ENCODE measurements at places on chromosomes 3 and 15.

GRCh38 chr3:131744765-131745164 is 242.0 kb upstream of the MRPL3 start:
- no peak for DNase-seq

DNA sequence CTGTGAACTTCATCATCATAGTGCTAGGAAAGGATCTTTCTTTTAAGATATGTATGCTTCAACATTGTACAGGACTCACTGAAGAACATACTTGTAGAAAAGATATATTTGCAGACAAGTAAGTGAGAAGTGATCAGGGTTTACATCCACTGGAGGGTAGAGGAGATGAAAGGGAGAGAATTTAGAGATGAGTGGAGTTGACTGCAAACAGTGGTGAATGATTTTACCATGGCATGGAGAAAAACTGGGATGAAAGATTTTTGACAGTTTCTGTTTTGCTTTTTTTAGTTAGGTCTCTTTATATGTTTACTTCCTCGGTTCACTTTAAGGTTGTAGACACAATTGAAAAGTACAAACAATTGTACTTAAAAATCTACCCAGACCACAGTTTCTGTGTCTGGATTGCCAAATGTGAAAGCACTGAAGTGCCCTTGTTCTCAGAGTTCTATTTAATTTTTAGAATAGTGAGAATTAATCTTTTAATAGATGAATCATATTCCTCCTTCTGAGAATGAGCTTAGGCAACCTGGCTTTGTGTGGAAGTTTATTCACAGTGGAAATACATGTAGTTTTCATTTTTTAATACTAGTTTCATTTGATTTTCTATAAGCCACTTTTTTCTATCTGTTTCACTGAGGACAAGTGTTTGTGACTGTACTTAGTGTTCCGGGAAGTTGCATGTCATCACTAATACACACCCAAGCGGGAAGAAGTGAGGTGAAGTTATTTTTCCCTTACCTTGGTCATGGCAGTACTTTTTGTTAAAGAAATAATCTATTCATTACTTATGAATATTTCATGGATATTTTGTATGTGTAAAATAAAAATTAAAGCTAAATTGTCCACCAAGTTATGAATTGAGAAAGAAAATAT is 1.8 kb upstream of the GPR171 start:
- no peak for DNase-seq

- DNase-seq: no peak
These were observed 409.6 kb upstream of the KCNMB2 start for GRCh38 chr3:178126686-178127085.

DNA sequence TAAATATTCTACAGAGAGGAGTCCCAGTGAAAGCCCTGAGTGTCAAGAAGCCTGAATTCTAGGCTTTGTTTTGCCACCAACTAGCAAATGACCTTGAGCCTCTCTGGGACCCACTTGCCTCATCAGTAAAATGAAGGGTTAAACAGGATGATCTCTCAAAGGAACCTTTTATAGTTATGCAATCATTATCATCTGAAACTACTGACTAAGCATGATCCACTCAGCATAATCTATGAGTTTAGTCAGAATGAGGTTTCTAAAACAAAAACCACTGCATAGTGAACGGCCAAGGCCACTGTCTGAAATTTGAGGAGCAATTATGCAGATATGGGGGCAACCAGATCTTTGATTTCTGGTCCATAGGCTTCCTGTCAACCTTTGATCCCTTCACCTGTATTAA is 319.0 kb downstream of the MECOM start:
- DNase-seq: no peak

- DNase-seq: no peak
These were observed 35.0 kb downstream of the MTMR10 start for GRCh38 chr15:30956216-30957124.

- DNase-seq: no peak
These were observed 106.3 kb upstream of the BFSP2 start for GRCh38 chr3:133293397-133294110.

GRCh38 chr15:25743548-25744275 is 119.4 kb downstream of the ATP10A start:
- DNase-seq: no peak

DNA sequence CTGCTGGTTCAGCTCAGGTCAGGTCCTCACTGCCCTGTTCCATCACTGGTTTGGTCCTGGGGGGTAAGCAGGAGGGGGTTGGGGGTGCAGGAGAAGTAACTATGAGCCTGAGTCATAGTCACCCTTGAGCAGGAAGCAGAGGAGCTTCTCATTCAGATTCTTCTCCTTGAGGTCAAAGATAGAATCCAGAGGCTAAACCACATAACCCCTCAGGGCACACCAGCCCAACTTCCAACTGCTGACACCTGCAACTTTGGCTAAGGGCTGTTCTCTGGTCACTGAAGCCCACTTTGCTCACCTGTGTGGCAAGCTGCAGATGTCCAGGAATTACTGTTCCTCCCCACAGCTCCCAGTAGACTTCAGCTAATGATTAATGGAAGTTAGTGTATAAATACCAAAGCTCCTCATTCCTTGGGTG is 48.8 kb upstream of the LRRFIP2 start:
- DNase-seq: no peak

DNA sequence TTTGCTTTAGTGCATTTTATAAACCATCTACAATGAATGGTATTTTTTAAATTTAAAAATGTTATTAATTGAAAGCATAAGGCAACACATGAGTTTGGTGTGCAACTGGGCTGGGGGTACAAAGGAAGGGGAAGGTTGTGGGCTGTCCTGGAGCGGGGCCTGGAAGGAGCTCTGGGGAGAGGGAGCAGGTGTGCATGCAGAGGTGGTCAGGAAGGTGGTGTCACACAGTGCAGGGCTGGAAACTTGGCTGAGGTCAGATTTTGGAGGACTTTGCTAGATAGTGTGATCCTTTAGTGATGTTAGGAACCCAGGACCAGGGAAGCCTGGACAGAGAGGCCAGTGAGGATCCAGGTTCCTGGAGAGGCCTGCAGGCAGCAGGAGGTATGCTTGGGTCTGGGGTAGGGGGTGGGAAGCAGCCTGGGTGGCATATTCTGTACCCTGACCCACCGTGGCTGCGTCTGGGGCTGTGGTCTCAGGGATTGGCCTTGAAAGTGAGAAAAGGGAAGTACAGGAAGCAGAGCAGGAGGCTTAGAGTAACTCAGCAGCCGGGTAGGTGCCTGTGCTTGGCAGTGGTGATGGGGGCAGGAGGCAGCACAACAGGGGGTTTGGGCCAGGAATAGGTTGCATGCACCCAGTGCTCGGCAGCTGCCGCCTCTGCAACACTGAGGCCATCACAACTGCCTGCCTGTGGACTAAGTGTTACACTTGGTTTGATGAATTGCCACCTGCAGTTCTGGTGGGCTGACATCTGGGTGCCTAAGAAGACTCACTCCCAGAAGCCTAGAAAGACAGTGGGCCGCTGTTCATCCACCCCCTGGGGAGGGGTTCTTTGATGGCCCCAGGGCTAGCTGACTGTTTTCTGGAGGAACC is 33.0 kb downstream of the KY start:
- DNase-seq: no peak

- no peak for DNase-seq
These were observed 68.8 kb downstream of the ANXA2 start for GRCh38 chr15:60328852-60329443.

DNA sequence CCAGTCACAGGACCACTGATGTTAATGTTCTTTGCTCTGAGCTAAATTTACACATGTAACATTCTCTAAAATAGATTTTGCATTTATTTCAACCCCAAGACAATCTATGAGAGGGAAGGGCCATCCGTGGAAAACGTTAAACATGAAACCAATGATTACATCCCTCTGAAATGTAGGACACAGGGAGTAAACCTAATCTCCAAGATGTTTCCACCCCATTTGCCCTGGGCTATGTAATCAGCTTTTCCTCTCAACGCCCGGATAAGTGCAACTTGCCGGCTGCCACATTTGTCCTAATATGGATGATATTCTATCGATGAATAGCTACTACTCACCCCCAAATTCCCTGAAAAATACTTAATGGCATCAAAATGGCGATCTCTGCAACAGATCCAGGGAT is 6.4 kb upstream of the FMN1 start:
- no peak for DNase-seq

- peak; percentile 81 for DNase-seq
These were observed at the start of gene IL12A for GRCh38 chr3:159988617-159989271. TSS of gene IL12A (plus strand) at chr3:159988835.

DNA sequence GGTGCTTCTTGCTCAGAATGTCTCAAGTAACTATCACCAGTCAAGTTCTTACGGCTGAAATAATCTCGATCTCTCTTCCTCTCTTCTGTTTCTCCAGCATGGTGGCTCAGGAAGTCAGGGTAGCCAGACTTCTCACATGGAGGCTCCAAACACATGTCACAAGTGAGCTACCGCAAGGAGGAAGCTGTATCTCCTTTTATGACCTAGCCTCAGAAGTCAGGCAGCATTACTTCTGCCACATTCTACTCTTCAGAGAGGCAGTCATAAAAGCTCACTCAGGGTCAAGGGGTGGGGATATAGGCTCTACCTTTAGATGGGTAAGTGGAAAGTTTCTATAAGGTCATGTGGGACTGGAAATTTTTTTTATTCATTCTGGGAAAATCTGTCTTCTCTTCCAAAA is 86.6 kb upstream of the NEO1 start:
- no peak for DNase-seq

GRCh38 chr15:61841466-61841865 is 218.8 kb downstream of the VPS13C start:
- no peak for DNase-seq

- DNase-seq: no peak
These were observed 93.2 kb downstream of the DGKG start for GRCh38 chr3:186268616-186269448.

DNA sequence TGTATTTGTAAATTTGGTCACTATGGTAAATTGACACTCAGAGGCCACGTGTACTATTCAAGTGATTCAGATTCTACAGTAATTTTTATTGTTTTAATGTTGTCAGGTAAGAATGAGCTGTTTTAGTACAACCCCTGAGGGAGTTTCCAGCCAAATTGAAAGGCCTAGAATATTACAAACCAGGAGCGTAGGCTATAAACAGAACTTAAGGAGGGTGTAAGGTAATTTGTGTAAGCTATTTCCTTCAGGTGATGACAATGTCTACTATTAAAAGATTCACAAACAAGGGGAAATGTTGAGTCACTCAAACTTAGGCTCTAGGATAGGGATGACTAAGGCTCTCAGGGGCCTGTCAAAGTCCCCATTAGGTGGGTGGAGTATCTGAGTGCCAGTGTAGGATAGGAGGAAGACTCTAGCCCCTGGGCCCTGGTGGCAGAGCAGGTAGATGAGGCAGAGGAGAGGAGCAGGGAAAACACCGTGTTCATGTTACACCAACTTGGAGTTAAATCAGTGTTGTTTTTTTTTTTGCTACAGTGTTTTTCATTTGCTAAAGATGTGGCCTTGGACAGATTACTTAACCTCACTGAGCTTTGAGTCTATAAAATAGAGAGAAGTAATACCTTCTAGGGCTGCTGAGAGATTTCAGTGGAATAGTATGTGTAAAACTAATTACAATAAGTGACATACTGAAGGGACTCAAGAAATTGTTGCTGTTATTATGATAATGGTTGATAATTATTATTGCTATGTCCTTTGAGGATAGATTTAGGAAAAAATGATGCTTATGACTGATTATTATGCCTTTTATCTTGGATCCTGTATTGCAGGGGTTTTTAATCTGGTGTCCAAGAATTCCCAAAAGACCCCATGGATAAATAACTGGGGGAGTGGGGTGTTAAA is 10.3 kb downstream of the TM4SF1 start:
- DNase-seq: no peak

DNA sequence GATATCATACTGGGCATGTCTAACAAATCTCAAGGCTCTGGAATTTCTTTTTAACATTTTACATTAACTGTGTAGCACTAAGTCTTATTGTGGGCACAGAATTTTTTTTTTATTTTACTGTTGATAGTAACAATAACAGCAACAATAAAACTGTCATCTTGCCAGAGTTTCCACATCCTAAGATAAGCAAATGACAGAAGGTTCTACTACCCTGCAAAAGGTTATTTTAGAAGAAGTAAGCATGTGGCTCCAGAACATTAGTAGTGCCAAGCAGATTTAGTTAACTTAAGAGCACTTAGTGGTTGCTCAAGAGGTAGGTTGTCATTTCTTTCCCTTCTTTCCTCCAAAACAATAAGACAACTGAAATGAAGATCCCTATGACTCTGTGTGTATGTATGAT is 743.0 kb upstream of the CBLB start:
- DNase-seq: no peak

- DNase-seq: peak; percentile 62
These were observed 101.1 kb downstream of the DAPK2 start for GRCh38 chr15:63945007-63945788.

DNA sequence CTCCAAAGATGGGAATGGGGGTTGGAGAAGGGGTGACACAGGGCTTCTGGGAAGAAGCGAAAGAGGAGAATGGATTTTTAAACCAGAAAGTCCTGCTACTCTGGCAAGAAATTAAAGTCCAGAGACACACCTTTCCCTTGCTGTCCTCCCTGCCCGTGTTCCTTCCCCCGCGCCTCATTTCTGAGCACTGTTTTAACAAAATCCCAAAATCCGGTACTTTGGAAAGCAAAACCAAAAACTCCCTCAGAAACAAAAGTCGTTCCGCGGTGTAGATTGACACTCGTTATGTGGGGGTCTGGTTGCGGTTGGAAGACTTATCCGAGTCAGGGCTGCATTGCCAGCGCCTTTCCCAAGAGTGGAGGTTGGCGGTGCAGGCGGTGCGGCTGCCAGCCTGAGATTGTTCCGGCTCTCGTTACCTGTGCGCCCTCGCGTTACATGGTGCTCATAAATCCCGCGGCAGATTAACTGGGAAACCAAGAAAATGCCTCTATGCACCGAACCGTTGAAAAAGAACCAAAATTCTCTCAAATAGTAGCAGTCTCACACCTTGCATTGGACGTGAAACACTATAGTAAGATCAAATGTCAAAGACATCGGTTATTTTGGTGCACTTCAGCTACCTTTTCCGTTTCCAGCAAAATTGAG is 217.7 kb downstream of the MEIS2 start:
- DNase-seq: no peak

DNA sequence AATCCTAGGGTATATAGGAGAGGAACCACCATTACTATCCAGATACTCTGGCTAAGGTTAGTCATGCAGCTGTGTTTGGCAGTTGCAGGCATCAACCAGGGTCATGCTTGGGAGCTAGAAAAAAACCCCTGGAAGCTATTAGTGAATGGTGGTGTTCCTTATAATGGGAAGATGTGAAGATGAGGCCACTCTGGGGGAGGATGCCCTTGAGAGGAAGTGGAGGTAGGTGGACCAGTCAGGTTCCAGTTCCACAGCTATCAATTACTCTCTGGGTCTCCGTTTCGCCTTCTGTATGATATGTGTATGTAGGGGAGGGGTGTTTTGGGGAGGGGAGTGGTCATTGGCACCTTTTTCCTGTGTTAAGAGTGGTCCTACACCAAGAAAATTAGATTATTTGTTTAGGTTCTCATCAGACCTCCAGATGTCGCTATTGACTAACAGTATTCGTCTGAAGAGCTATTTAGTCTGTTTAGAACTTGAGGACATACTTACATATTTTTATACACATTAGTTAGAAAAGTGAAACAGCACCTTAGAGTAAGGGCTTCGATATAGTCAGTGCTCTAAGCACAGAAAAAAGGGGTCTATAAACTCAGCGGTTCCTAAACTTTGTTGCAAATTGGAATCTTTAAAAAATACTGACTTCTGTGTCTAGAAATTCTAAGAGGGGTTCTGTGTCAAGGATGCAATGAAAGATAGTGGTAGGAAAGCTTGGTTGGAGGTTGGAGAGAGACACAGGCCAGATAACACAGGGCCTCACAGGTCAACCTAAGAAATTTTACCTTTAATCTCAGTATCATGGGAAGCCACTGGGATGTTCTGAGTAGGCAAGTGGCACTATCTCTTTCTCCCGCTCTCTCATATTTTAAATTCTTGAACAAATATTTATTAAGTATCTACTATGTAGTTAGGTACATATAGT is 9.1 kb upstream of the HPS3 start:
- DNase-seq: no peak

Data from stimulated activated naive CD4-positive, alpha-beta T cell treated with Interleukin-2 at 50 U/mL for 16 hours (primary cell).